ENCODE measurements at places on chromosomes 5 and 9.

- DNase-seq: no peak
These were observed 119.6 kb upstream of the COL5A1 start for GRCh38 chr9:134521817-134522501.

DNA sequence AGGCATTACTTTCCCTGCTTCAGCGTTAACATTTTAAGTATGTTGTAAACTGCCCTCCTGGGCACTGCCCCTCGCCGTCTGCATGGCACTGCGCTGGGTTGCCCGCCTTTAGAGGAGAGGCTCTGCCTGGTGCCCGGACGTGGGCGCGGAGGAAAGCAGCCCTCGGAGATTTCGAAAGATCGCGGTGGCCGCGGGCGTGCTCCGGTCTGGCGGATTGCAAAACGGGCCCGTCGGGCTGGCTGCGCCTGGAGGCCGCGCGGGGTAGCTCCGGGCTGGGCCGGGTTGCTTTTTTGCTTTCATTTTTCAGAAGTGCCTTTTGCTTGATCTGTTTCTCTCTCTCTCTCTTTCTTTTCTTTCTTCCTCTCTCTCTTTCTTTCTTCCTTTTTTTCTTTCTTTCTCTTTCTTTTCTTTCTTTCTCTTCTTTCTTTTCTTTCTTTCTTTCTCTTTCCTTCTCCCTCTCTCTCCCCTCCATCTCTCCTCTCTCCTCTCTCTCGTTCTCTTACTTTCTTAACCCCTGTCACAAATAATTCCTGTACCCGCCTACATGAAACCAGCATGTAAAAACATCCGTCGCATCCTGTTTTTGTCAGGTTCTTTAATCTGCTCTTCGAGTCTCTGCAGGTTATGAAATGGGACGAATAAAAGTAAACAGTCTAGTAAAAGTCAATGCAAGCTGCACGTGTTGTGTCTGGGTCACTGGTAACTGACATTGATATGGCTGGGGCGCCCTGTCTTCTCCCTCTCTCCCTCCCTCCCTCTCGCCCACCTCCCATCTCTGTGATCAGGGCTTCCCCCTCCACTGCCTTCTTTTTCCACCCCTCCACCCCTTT lies 1.7 kb downstream of the FST start:
- peak; percentile 43 for DNase-seq

DNA sequence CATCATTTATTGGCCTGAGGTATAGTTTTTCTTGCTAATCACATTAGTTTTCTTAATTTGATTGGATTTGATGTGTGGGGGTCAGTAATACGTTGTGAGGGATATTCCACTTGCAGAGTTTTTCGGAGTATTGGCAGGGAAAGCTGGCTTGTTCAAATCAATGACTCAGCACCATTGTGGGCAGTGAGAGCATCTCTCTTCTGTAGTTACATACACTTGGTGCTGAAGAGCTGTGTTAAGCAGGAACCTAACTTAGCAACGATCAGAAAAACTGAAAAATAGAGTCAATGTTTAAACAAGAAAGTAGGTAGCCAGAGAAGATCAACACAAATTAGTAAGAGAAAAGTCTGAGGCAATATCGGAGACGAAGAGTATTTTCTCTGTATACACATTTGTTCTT lies 344.6 kb upstream of the EDIL3 start:
- DNase-seq: no peak

GRCh38 chr5:76401801-76402250 lies 1.3 kb upstream of the IQGAP2 start:
- no peak for DNase-seq

DNA sequence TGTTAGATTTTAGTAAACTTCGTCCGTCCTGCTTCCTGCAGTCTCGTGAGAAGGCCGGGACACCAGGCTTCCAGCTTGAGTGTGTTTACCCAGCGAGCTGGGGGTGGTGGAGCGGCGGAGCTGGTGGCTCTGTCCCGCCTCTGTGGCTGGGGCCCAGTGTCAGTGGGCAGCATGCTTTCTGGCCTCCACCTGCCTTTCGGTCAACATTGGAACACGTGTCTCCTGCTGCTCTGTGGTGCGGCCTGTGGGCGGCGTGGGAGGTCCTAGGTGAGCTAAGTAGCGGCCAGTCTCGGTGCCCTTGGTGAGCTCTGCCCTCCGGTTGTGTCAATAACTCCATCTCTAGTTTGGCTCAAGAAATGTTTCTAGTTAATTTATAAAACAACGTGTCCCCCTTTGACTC lies 125.9 kb downstream of the GADD45G start:
- no peak for DNase-seq

GRCh38 chr5:161086461-161086860 lies 234.4 kb upstream of the ATP10B start:
- DNase-seq: no peak

DNA sequence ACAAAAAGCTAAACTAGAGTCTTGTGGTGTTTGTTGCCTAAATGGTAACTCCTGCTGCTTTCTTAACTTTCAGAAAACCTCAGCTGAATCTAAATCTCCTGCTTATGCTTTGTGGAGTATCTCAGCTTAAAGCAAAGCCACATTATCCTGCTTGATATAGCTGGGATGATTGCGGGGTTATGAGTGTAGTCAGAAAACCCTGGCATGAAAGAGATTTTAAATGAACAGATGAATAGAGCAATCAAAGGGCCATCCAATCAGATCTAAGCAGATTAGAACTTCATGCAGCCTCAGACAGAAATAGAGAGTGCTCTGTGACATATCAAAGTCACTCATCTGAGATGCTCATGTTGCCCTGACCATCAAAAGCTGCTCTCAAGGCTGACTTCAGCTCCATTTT lies 305.5 kb downstream of the DMRT2 start:
- DNase-seq: no peak

DNA sequence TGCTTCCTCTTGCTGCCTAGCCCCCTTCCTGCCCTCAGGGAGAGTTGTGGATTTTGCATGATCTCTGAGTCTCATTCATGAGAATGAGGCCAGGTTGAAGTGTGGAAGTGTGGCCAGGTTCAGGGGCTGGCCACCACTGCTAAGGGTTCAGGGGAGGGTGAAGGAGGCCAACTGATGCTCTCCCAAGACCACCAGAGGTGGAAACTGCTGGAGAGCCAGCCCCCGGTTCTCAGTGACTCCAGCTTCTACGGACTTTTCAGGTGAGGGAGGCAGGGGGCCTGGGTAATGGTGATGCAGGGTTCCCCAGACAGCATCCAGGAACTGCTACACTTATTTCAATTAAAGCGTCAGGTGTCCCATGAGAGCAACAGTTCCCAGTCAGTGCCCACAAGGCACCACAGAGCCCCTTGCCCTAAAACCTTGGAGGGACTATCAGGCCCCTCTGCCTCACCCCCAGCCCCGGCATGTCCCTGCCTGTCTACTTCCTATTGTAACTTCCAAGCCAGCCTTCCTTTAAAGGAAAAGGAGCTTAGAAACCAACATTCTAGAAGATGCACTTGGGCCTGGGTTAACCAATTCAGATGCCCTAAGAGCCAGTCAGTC lies 50.1 kb downstream of the AMBP start:
- no peak for DNase-seq

- no peak for DNase-seq
These were observed 13.2 kb downstream of the ITK start for GRCh38 chr5:157193699-157194424.

DNA sequence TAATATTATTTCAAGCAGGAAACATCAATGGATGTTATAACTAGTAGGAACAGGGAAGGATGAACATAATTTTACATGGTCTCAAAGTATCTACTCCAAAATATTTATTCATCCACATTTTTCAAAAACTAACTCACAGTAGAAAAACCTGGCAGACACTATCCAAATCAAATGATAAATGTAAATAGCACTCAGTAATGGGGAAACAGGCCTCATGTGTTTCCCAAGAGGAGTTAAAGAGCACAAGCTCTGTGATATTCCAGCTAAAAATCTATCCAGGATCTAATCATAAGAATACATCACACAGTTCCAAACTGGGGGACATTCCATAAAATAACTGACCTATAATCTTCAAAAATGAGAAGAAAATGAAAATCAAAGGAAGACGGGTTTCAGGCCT lies 443.1 kb downstream of the ZNF608 start:
- DNase-seq: no peak

- DNase-seq: no peak
These were observed 21.8 kb upstream of the SLC12A7 start for GRCh38 chr5:1133510-1134201.

GRCh38 chr5:137822158-137822764 lies 45.4 kb upstream of the MYOT start:
- no peak for DNase-seq

- DNase-seq: no peak
These were observed 59.4 kb downstream of the VPS13A start for GRCh38 chr9:77236693-77237092.

DNA sequence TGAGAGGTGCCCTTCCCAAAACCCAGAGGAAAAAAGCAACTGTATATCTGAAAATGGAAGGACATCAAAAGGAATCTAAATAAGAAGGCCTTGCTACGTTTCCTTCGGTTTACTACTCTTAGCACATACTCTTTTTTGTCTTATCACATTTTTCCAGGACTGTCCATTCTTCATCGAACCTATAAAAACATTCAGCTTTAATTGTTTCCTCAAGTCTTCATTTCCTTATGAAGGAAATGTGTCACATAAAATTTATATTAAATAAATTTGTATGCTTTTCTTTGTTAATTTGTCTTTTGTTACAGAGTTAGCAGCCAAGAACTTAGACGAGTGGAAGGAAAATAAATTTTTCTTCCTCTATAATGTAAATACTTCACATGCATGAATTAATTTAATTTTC lies 255.0 kb downstream of the BNC2 start:
- no peak for DNase-seq

- DNase-seq: no peak
These were observed 574.8 kb downstream of the PSAT1 start for GRCh38 chr9:78871452-78872331.

GRCh38 chr5:132000677-132001453 lies 10.6 kb downstream of the ACSL6 start:
- DNase-seq: no peak

- DNase-seq: no peak
These were observed 171.4 kb downstream of the RAPGEF6 start for GRCh38 chr5:131463656-131464055.

- no peak for DNase-seq
These were observed 70.3 kb downstream of the SPTLC1 start for GRCh38 chr9:92044936-92045335.

- DNase-seq: no peak
These were observed 533.4 kb downstream of the PDE4D start for GRCh38 chr5:59360130-59360555.

GRCh38 chr5:26003966-26004365 lies 1034.4 kb downstream of the CDH9 start:
- no peak for DNase-seq

- DNase-seq: no peak
These were observed 322.8 kb upstream of the RFX3 start for GRCh38 chr9:3848445-3849114.

- DNase-seq: no peak
These were observed 150.3 kb downstream of the UNC13B start for GRCh38 chr9:35311891-35312639.

DNA sequence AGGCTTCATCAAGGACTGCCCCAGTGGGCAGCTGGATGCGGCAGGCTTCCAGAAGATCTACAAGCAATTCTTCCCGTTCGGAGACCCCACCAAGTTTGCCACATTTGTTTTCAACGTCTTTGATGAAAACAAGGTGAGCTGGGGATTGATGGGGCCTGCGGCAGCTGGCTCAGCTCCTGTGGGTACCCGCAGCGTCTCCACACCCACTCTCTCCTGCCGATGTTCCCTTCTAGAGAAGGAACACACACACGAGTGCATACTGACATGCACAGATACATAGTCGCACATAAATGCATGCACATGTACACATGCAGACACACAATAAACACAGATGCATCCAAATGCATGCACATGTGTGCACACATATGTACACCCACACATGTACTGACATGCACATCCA lies 45.6 kb downstream of the NCS1 start:
- no peak for DNase-seq

DNA sequence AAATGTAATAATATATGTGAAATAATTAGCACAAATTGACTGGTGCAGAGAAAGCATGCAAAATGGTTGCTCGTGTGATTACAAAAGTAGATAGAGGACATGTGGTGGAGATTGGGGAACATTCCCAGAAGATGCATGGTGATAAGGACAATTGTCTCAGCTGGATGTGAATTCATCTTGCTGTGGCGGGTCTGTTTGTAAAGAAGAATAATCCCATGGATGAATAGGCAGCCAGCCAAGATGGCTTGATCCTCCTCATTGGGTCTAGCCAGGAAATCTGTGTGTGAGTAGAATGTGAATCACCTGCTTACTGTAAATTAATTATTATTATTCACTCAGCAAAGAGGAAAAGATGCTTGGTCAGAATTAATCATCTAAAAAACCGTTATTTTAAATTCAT lies 12.6 kb upstream of the DPYSL3 start:
- no peak for DNase-seq

GRCh38 chr5:73370095-73370494 lies 78.5 kb downstream of the FOXD1 start:
- no peak for DNase-seq

DNA sequence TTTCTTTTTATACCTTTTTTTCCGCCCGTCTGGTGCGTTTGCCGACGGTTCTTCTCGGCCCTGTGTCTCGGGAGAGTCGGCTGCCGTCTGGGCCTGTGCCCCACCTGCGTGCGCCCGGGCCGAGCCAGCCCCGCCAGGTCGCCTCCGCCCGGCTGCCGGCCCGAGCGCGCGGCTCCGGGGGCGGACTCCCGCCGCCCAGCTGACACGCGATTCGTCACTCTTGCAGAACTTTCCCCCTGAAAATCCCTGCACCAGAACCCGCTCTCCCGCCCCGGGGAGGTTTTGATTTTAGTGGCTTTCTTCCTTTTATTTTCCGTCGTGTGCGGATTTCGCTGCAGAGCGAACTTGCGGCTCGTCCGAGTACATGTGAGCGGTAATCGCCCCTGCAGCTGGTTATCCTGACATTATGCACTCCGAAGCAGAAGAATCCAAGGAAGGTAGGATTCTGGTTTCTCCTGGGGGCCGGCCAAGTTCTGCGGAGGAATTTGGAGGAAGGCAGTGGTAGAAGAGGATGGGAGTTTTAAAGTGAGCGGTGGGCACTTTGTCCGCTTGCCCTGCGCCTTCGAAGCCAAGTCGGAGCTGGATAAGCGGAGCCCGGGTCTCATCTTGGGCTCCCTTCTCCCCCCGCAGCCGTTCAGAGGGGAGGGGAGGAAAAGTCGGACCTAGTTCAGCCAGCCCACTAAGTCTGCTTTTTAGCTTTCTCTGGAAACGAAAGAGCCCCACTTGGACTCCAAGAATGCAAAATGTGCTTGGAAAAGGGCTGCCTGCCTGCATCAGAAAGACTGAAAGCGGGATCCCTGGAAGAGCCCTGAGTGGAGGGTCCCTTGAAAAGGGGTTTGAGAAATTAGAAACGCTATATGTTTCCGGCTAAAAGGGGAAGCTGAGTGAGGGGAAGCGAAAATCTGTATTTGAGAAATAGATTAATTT lies at the start of gene TNFAIP8:
Gene TNFAIP8, plus strand, starts transcription at position 335 of the 927 bp plus-strand sequence. Its CDS starts 72 bp downstream, at position 407.
- DNase-seq: peak; percentile 74

Measured in stimulated activated CD8-positive, alpha-beta memory T cell treated with anti-CD3 and anti-CD28 coated beads, Interleukin-7, amount 100 ng/mL, for 48 hours (primary cell).